ENCODE measurements at places on chromosomes 2 and 18.
A peak's percentile ranks its signal among the peaks of the same experiment; 100 is the strongest.

GRCh38 chr2:68412127-68412819 lies 47.2 kb downstream of the PLEK start:
- no peak for DNase-seq

DNA sequence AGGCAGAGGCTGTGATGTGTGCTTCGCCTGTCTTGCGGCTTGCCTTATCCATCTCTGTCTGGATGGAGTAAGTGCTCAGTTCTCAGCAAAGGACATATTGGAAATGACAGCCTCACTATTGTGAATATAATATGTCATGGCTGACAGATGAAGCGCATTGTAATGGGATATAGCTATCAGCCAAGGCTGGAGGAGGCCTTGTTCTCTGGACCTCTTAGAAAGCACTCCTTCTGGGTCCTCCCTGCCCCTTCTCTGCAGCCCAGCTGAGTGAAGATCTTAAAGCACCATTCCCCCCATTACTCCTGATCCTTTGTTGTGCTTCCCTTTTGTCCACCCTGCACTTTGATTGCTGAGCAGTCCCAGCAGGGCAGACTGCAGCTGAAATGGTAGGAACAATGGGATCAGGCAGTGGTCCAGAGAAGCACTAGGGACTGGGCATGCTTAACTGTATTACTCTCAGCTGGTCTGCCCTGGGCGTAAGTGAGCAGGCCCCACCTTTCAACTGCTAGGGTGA lies 265.3 kb downstream of the SETBP1 start:
- DNase-seq, result no peak

GRCh38 chr2:150388289-150388625 lies 99.2 kb downstream of the RND3 start:
- DNase-seq, result no peak

DNA sequence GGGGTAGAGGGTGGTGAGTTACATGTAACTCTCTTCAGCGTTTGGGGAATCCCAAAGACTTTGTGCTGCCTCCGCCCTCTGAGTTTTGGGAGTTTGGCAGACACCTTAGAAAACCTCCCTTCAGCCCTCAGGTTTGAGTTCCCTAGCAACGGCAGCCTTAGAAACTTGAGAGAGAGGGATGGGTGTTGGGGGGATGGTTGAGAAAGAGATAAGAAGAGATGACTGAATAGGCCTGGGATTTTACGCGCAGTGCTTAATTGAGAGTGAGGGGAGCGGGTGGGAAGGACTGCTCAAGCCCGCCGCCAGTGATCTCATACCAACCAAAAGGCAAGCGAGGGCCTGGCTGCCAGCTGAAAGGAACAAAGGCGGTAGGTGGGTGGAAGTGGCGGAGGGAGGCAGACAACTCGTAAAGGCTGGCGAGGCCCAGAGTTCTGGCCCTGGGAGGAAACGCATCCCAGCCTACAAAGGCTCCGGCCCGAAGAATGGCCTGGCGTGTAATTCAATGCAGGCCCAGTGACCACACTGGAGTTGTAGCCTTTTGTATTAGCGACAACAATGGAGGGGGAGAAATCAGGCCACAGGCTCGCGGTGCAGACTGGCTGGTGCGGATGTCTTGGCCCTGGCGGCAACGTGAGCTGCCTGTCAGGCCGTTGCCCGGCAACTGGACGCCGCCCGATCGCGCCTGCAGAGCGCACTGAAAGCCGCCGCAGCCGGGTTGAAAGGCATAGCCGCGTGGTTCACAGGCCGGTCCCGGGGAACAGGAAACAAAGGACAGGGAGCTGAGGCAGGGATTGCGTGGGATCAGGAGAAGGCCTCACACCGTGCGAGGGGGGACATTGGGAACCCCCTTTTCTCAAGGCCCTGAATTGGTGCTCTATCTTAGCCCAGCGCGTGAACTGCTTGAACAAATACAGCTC lies 39.9 kb upstream of the DARS1 start:
- peak; percentile 52 for DNase-seq

- DNase-seq, result peak; percentile 35
Measured at GRCh38 chr2:175535631-175536030, 354.1 kb upstream of the ATP5MC3 start.

DNA sequence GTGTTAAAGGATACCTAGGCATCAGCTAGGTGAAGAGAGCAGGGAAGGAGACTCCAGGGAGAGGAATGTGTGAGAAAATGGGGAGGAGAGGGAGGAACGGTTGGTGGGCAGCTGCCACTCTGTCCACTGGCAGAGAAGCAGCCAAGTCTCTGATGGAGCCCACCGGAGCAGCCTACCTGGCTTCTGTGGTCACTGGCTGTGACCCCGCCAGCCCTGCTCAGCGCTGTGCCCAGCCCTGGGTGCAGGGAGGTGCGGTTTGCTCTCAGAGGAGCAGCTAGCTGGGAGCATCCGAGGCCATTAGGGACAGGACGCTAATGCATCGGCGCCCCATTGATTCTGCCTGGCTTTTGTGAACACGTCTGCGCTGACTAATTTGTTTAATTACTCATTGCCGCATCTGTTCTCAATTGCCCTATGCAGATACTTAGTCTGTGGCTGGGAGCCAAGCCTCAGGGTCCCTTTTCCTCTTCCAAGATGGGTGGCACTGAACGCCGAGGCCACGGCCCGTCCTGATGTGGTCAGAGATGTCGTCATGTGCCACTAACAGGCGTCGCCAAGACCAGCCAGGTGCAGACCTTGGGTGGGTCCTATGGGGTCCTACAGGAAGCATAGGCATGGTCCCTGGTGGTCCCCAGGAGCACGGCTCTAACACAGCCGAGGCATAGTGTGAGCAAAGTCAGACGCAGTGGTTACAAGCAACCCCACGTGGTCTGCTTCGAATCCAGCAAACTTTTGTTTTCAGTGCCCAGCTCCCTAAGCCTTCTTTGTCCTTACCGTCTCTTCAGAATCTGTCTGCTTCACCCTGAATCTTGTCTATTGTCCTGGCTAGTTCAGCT lies 82.0 kb downstream of the RRM2 start:
- peak; percentile 85 for DNase-seq

DNA sequence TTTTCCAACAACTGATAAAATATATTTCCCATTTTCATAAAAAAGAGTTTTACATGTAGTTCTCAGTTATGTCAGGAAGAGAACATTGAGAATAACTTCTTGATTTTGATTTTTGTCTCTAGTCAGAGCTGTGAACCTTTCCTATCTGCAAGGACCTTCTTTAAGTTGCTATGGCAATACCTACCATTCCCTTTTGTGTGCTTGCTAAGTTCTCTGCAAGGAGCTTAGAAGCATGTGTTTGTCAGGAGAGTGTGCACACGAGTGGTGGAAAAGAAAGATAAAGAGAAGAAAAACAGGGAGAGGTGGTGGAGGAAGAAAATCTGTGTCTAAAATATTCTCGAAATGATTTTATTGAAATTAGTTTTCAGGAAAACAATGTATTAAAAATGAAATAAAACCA lies 140.3 kb upstream of the SLC8A1 start:
- no peak for DNase-seq

- DNase-seq, result no peak
Measured at GRCh38 chr18:29531746-29532145, 1354.8 kb upstream of the CDH2 start.

DNA sequence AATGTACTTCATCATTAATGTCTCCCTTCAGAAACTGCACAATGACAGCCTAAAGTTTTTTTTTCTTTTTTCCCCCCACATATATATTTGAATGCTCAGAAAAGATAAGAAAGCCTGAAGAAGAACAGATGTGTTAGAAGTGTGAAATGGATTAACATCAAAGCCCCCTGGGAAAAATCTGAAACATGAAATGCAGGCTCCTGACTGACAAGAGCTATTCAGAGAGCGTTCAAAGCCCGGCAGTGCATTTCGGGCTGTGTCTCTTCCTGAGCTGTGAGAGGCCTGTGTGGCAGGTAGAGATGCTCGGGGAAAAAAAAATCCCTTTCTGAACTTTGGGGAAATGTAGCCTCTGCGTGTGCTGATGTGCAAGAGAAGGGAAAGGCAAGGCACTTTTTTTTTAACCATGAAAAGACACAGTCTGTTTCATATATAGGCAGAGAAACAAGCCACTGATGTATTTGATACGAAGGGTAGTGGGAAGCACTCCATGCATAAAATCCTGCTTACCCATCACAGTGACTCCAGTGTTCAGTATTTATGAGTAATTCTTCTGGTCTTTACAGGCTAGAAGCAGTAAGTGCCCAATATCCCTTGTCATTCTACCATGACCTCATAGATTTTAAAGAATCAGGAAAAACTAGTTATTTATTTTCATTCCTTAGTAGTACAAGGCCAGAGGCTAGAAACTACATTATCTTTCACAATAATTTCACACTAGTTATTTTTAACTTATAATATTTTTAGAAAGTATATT lies 1574.2 kb upstream of the PIK3C3 start:
- peak; percentile 78 for DNase-seq

DNA sequence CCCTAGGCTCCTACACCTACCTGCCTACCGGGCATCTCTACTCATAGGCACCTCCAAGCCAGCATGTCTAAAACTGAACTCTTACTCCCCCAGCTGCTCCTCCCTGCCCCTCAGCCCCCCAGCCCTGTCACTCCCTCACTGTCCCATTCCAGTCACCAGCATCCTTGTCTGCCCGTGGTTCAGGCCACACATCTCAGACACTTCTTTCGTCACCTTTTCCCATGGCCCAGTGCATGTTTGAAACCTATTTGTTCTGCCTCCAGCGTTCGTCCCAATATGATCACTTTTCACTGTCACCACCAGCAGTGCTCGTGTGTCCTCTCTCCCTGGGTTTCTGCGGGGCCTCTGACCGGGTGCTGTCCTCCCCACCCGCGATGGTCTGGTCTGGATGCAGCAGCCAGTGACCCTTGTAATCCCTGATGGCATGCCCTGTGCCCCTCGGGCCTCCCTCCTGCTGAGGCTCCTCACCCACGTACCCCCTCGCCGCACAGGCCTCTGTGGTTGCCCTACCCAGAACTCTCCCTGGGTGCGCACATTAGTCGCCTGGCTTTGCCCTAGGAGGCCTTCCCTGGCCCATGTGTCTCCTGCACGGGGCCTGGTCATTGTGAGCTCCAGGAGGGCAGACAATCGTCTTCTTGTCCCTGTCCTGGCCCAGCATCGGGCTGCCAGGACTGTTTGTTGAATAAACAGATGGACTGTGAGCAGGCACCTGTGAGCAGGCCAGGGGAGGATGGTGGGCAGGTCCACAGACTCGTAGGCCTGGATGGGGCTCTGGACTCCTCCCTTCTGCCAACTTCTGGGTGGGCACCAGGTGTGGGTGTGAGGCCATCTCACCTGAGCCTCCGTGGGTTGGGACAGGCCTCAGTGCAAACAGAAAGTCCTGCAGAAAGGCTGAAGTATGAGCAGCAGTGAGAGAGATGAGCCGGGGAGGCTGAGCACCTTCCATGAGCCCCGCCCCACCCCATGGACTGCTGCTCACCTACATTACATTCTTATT lies 15.5 kb downstream of the LDLRAD4 start:
- DNase-seq, result no peak

- no peak for DNase-seq
Measured at GRCh38 chr18:48554610-48555400, 16.0 kb downstream of the CTIF start.

GRCh38 chr18:76720683-76721082 lies 101.7 kb upstream of the ZNF236 start:
- no peak for DNase-seq

DNA sequence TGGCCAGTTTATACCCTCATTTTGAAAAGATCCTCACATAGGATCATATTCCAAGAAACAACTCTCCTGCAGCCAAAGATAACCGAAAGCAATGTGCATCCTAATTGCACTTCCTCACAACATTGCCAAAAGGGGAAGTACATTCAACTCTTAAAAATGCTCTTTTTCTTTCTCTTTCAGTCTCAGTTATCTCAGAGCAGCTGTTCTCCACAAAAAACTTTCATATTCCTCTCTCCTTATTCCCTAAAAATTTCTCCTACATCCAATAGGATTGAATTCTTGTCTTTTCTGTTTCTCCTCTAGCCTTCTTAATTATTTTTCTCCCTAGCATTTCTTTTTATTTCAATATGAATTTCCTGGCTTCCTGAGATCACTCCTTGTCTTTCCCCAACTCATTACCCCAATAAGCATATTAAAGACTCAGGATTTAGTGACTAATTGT lies 7.4 kb upstream of the VRK2 start:
- peak; percentile 44 for DNase-seq

GRCh38 chr2:69509011-69509749 lies 71.9 kb upstream of the NFU1 start:
- DNase-seq, result no peak

GRCh38 chr18:24657444-24657842 lies 197.0 kb downstream of the HRH4 start:
- no peak for DNase-seq

- no peak for DNase-seq
Measured at GRCh38 chr2:115199966-115200365, 757.5 kb downstream of the DPP10 start.

GRCh38 chr2:190682168-190682567 lies 33.3 kb downstream of the NAB1 start:
- DNase-seq, result peak; percentile 40
